ENCODE measurements at places on chromosomes 13 and 19.

GRCh38 chr13:52896827-52897659, 48.6 kb upstream of the PCDH8 start:
- DNase-seq, result no peak

GRCh38 chr19:51256155-51256625, 5.3 kb downstream of the SIGLECL1 start:
- DNase-seq, result no peak

DNA sequence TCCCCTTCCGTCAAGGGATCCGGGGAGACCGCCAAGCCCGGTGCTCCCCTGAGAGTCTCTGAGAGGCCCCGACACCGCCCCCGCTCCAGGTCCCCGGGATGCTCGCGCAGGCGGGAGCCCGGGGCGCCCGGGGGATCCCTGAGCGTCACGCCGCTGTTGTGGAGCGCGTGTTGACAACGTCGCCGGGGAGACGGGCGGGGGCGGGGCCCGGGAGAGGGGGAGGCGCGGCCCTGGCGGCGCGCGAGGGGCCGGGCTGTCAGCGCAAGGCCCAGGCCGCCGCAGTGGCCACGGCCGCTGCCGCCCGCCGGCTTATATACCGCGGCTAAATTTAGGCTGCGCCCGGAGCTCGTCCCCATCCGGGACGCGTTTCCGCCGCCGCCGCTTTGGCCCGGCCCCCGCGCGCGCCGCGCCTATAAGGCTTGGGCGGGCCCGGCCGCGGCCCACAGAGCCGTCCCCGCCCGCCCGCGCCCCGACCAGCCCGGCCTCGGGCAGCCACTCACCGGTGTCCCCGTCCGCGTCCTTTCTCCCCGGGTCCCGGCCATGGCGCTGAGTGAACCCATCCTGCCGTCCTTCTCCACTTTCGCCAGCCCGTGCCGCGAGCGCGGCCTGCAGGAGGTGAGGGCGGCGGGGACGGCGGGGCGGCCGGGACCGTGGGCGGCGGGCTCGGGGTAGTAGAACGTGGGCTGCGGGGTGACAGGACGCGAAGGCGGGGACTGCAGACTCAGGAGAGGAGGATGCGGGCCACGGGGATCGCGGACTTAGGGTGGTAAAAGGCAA, at the start of gene KLF2:
KLF2 (plus strand) TSS at position 443 of the 777 bp plus-strand sequence; CDS start at position 541, 98 bp downstream.
- peak; percentile 96 for DNase-seq

DNA sequence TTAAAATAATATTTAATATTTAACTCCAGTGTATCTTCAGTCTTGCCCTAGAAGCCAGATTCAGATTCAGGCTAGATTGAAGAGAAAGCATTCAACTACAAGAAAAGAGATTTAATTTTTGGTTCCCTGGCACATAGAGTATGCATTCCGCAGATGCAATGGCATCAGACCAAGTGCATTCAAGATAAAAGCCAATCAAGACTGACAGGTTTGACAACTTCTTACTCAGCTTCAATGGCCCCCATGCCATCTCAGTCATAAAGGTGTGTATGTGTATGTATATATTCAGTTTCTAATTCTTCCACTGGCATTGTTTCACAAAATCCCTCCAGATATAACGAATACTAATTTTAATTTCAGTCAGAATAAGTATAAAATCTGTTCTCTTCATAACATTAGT, 650.8 kb upstream of the GPC6 start:
- no peak for DNase-seq

GRCh38 chr19:30450100-30450499, 77.9 kb downstream of the ZNF536 start:
- DNase-seq, result no peak

DNA sequence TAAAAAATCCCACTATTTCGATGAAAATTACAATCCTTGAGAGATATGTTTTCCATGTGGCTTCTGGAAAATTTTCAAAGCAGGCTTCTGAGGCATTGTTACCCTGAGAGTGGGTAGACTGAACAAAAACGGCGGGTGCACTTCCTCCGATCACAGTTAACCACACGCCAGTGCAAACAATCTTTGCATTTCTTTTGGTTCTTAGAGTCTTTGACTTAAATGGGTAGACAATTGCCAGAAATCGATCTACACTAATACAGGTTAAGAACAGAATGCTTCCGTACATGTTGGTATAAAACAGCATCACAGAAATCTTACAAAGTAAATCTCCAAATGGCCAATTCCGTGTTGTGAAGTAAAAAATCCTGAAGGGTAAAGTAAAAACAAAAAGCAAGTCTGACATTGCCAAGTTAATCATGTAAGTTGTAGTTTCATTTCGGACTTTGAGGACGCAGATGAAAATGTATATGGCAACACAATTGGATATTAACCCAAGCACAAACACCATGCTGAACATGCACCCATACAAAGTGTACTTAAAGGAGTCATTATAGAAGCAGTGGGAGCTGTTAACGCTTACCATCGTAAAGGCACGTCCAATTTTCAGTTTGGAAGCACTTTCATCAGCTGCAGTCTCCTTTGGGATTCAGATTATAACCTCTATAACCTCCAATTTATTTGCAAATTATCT, 927 bp downstream of the LPAR6 start:
- DNase-seq, result no peak

DNA sequence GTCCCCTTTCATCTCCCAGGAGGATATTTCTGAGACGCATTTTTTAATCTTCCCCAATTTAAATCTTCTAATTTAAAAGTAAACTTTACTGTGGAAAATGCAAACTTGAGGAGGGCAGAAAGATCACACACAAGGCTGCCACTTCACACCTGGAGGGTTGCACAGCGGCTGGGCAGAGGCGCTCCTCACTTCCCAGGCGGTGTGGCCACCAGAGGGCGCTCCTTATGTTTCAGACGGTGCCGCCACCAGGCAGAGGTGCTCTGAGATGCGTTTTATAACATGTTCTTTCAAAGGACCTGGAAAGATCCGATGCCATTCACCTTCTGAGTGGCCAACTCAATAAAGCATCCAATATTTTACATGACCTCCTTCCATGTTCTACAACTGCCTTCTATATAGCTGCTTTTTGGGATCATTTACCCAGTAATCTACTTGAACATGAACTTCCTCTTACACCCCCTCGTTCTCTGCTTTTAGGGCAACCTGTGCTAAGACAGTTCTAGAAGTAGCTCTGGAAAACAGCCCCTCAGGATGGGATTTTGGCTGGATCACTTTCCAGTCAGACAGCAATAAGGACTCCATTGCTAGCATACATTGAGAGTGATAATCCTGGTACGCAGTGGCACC, 14.8 kb upstream of the MTUS2 start:
- DNase-seq, result peak; percentile 26

GRCh38 chr13:46165485-46166223, 16.3 kb downstream of the LCP1 start:
- DNase-seq, result peak; percentile 67

Measured in MM.1S (cell line).